Stimulated activated CD8-positive, alpha-beta memory T cell treated with anti-CD3 and anti-CD28 coated beads, Interleukin-15, amount 100 ng/mL, for 24 hours (primary cell): ENCODE measurements at places on chromosomes 16 and 17.

DNA sequence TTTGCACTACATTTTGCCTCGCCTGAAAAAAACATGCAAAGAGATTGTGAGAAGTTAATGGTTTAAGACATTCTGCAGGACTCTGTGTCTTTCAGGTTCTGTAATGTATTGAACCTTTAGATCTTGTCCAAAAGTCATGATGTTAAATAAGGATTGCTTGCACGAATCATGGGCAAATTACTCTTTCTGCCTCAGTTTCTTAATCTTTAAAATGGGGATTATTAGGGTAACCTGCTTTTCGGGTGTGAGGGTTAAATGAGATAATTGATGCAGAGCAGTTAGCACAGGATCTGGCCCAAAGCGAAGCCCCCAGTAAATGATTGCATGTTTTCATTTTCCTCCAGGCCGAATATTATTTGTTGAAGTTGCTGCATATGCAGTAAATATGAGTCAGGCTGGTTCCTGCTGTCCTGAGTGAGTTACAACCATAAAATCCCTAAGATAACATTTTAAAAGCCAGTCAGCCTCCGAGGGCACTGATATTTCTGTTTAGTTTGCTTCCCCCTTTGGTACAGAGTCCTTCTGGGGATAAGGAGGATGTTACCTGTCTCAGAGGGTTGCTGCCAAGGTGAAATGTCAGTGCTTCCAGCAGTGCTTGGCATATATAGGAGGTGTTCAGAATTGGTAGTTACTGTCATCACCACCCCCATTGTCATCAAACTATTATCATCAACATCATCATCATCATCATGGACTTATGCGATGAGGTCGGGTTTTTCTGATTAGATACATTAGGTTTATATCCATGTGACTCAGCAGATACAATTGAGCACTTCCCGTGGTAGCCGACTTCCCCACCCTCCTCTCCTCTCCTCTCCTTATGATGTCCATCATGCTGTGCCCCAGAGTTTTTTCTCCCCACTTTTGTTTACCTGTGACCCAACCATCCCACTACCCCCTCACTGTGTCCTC is 20.6 kb upstream of the ARHGAP17 start:
- no peak for DNase-seq

GRCh38 chr16:7344830-7345780 is 12.5 kb downstream of the RBFOX1 start:
- DNase-seq: no peak

- DNase-seq: no peak
Observed at GRCh38 chr16:12317856-12318537, 341.5 kb downstream of the SNX29 start.

- DNase-seq: no peak
Observed at GRCh38 chr17:58336456-58337209, 8.0 kb upstream of the TSPOAP1 start.

GRCh38 chr16:3638916-3639644 is 15.4 kb upstream of the DNASE1 start:
- DNase-seq: no peak

GRCh38 chr16:27728691-27729090 is 178.7 kb downstream of the KATNIP start:
- DNase-seq: no peak

- no peak for DNase-seq
Observed at GRCh38 chr17:48910370-48910769, 2.2 kb downstream of the UBE2Z start.

DNA sequence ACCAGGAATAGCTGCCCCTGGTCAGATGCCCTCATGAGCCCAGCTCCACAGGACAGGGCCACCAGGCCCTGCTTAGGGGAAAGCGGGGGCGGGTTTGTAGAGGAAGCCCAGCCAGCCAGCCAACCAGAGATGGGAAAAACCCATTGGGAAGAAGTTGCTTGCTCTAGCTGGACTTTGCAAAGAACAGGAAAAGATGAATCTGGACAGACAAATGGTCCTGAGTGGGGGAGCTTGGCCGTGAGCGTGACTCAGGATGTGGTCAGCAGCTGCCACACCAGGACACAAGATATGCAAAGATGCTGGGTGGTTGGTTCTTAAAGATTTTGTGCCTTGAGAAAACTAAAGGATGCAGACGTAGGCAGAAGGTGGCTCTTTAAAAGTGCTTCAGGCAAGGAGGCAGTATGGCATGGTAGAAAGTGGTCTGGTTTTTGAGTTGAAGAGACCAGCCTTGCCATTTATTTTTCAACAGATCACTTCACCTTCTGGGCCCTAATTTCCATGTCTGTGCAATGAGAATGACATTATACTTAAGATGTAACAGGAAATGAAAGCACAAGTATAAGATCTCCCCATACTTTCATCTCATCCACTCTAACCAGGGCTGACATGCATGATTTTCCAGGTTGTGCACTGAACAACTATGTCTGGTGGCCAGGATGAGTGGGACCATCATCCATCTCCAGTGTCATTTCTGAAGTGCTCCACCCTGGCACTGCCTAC is 27.8 kb upstream of the HEATR6 start:
- DNase-seq: no peak

- DNase-seq: no peak
Observed at GRCh38 chr17:37146086-37147064, 197.6 kb downstream of the AATF start.

DNA sequence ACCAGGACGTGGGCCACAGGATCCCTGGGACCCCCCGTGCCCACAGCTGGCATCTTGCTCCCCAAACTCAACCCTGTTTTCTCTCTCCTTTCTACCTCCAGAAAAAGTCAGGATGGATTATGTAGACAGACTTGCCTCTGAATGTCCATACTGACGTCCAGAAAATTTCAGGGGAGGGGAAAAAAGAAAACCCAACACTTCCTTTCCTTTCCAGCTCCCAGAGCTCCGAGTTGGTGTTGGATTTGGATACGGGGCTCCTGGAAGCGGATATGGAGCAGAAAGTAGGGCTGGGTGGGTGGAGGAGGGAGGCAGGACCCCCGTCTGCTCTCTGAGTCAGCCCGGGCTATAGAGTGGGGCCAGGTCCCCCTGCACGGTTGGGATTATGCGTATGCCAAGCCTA is 70.2 kb downstream of the MRM3 start:
- no peak for DNase-seq

GRCh38 chr16:2768403-2769089 is 8.5 kb downstream of the ELOB start:
- no peak for DNase-seq
